Neural crest cell (in vitro differentiated cells): ENCODE measurements at places on chromosomes 5 and 9. TPM values are rescaled to one million over a fixed set of nuclear protein-coding genes. Genes with fewer than 3 reads are reported as not detected.

The FSD1L gene
- 16.9 and 17.0 TPM in 2 replicates for total RNA-seq

DNA sequence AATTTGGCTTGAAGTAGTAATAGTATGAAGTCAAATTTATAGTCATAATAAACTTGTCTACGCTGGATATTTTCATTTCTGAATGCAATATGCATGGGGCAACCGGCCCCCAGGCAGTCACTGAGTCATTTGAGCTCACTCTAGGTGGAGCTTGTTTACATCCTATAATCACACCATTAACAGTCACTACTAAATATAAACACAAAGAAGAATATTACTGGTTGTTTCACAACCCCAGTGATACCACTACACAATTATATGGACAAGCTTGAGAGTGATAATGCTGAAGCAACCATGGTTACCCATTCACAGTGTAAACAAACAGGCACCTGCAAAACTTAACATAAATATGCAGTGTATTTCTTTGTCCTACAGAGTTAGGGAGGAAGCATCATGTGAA, 68.7 kb downstream of the MARCHF3 start:
- DNase-seq = no peak

- DNase-seq = no peak
Observed at GRCh38 chr9:72952914-72953313, at the start of gene ALDH1A1. Gene ALDH1A1 (minus strand): TSS chr9:72953053. CDS start chr9:72953000, 53 bp downstream.

DNA sequence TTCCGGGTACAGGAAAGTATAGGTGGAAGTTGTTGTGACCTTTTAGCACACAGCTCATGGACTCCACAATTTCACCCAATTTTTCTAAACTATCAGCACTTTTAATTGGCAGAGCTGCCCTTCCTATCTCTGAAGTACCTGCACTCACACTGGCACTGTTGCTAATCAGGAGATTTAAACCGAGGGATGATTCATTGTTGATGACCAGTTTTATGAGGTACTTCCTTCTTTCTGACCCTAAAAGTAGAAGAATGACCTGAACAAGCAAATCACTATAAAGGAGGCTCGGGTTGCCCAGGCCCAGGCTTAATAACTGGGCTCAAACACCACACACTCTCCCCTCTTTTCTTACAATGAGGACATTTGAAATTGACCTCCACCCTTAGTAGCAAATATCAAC, 105.9 kb downstream of the KCNN2 start:
- no peak for DNase-seq

The ARHGEF39 gene
- total RNA-seq = 27.2 and 28.0 TPM in 2 replicates

The SLC4A9 gene
- total RNA-seq = not detected in 2 replicates

GRCh38 chr9:133986774-133987445, 5.2 kb downstream of the VAV2 start:
- no peak for DNase-seq

GRCh38 chr9:101702257-101702656, 36.2 kb downstream of the GRIN3A start:
- DNase-seq = no peak

DNA sequence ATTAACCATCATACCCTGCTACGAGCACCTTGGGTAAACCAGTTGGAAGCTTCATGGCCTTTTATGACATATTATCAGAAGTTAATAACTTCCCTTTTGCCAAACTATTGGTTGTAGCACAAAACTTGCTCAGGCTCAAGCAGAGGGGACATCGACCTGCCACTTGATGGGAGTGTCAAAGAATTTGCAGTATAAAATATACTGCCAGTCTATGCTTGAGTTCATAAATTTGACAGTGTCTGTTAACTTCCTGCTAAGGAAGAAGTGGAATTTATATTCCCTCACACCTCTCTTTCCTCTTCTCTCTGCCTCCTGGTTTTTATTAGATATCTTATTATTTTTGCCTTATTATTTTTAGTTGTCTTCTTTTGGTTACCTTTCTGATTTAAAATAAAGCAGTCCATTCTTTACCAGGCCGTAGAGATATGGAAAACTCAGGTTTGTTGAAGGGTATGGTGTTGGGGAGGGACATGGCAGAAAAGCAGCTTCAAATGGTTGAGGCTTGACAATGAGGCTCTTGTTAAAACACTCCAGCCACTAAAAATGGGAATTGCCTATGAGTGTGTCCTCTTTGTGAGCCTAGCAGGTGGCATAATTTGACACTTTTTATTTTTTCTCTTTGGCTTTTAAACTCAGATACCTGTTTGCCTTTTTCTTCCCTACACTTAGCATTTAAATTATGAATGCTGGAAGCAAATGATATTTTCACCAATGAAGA, 298.0 kb downstream of the DOCK8 start:
- DNase-seq = no peak

DNA sequence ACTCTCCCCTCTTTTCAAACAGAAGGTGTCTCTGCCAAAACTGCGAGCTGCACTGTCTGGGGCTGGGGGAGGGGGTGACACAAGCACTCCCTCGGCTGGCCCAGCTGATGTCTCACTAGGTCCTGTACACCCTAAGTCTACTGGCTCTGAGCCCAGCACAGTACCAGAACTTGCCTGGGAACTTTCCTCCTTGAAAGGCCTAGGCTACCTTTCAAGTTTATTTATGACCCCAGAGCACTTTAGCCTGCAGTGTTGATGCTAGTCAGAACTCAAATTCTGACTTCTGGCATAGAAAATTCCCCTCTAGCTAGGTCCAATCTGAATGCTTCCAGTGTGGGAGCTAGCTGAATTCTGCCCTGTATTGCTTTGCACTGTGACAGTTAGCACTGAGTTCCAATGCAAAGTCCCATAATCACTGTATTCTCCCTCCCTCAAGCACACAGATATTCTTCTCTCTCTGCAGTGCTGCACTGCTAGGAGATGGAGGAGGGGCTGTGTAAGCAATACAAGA, 10.5 kb downstream of the LURAP1L start:
- DNase-seq = no peak
